Mucosa of gallbladder (tissue), 1 donor: ENCODE measurements at places on chromosomes 3 and 15.

DNA sequence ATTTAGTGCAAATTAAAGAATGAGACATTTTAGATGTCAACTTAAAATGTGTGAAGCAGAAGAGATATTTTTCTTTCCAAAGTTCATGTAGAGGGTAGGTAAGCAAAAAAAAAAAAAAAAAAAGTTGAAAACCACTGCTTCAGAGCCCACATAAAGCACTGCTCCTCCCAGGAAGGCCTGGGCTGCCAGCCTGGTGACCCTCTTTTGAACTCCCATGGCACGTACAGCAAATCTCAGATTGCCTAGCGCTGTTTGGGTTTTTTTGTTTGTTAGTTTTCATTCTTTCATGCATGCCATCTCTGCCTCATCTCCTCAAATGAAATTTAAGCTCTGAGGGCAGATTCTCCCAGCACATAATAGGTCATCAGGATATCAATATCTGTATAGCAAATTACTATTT, 120.1 kb downstream of the SRGAP3 start:
- DNase-seq = no peak

DNA sequence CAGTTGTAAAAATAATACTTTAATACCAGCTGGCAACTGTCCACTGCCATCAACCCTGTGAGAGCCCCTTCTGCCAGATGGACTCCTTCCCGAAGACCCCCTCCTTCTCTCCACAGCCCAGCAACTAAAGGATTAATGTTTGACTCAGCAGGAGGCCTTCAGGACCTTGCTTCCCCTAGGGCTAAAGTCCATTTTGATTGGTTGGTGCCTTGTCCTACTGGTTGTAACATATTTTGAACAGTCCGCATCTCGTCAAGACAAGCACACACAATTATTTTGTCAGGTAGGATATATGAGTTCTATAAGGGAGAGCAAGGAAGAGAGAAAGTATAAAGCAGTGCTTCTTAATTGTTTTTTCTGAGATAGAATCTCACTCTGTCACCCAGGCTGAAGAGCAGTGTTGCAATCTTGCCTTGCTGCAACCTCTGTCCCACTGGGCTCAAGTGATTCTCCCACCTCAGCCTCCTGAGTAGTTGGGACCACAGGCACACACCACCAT, 18.6 kb downstream of the ACOX2 start:
- DNase-seq = no peak

DNA sequence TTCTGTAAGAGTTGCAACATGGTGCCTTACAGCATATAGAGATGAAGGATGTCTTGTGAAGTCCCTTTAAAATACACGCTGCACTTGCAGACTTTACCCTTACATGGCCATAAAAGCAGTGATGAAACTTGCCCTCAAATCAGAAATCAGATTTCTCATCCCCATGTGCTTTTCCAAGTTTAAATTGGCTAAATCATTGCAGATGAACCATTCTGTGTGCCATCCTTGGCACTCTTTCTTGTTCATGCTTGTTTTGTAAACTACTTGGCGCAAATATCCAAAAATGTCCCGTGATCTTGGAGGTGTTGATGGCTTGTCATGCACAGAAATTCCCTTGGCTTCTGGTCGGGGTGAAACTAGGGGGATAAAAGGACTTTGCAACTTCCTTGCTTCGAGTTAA, 135.7 kb downstream of the LRIG1 start:
- DNase-seq = no peak

GRCh38 chr3:156017352-156018030, 102.9 kb upstream of the KCNAB1 start:
- DNase-seq = no peak

- DNase-seq = no peak
Observed at GRCh38 chr15:85541744-85542143, 161.3 kb downstream of the AKAP13 start.

DNA sequence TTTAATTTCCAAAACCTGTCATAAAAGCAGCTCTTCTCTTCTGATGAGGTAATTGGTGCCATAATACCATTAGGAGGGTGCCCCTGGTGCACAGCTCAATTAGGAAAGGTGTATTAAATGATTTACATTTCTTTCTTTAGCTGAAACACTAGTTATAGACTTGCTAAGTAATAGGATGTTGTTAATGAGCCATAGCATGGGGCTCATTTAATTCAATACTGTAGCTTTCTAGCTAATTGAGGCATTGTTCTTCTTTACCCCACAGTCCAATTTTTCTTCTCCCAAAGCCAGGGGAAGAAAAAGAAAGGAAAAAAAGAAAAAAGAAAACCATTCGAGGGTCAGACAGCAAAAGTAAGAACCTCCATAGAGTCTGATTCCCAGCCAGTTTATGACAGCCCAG, 164.0 kb upstream of the HES1 start:
- DNase-seq = no peak

DNA sequence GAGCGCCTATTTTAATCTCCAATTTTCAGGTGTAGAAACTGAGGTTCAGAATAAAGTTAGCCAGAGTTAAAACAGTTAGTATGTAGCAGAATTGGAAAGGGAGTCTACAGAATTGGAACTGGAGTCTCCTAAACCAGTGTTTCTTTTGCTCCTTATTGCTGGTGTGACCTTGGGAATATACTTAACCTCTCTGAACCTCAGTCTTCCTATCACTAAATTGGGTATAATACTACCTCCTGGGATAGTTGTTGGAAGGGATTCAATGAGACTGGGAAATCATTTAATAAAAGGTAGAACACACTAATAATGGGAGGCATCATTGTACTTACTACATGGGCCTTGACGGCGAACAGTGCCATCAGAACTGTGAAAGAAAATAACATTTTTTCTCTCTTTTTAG, 55.1 kb downstream of the LPP start:
- DNase-seq = no peak

- DNase-seq = no peak
Observed at GRCh38 chr3:153958635-153959595, 162.3 kb upstream of the ARHGEF26 start.

DNA sequence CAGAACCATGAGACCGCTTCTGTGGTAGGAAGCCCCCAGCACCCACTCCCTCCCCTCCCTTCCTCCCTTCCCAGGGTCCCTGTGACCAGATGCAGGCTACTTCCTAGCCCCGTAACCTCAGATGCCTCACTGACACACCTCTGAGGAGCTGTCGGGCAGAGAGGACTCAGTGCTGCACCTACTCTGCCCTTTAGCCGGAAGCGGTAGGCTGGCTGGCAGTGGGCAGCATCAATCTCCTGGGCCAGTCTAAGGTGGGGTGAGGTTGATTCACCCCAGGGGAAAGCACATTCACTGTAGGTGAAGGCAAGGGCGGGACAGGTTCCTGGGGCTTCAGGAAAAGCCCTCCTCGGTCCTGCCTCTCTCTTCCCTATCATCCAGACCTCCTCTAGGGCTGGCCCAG, 19.1 kb downstream of the CSRNP1 start:
- no peak for DNase-seq

GRCh38 chr3:131547585-131547984, 44.8 kb upstream of the MRPL3 start:
- DNase-seq = no peak

- peak; percentile 14 for DNase-seq
Observed at GRCh38 chr3:42376344-42376798, 34.0 kb downstream of the LYZL4 start.

DNA sequence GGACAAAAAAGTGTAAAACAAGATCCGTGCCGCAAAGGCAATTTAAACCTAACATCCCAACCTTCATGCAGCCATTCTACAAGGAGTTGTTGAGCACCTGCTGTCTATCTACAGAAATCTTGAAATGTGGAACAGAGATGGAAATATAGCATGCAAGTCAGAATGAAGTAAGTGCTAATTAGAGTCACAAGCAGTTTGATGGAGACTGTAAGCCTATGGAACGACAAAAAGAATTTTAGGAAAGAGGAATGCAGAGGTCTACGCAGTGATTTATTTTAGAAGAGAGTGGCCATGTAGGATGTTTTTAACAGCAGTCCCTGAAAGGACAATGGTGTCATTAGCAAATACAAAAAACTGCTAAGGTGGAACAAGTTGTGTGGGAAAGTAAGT, 851 bp upstream of the DCBLD2 start:
- no peak for DNase-seq

DNA sequence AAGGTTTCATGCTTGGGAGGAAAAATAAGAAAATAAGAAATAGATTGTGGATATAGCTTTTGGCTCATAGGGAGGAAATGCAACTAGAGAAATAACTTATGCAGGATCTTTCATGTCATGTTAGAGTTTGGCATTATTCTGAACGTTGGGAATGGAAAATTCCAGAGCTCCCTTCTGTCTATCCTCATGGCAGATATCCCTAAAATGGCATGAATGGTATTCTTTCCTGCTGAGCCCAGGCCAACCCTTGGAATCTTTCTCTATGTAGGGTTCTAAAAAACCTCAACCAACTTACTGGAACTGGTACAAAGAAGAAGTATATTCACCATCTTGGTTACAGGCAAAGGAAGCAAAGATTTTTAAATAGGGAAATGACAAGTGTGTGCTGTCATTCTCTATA, 212.5 kb downstream of the CHST2 start:
- DNase-seq = no peak

- no peak for DNase-seq
Observed at GRCh38 chr15:71775856-71776255, 34.5 kb upstream of the NR2E3 start.

DNA sequence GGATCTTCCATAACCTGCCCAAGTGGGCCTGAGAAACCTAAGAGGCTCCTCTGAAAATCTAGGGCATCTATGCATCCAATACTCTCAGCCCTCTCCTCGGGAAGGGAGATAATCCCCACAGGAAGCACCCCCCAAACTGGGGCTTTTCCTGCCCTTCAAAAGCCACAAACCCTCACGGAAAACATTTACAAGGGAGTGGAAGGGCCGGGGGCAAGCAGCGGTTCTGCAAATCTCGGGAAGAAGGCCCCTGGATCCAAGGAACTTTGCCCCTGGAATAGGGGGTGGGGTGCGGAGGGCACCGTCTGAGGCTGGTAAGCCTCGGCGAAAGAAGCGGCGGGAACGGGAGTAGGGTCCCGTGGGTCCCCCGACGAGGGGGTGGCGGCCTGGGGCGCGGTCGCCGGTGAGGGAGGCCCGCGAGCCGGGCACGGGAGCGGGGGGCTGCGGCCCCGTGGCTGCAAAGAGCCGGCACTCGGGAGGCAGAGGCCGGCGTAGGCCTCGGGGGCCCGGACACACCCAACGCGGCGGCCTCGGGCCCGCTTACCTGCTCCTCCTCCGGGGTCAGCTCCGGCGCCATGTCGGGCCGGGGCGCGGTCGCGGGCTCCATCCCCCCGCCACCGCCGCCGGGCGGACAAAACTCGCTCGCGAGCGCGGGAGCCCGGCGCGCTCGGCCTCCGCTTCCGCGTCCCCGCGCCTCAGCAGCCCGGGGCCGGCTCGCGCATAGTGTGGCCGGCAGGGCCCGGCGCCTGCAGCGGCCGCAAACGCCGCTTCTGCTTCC, 755 bp downstream of the PTPN9 start:
- DNase-seq = no peak

GRCh38 chr3:151722856-151723255, 10.9 kb upstream of the AADACL2 start:
- no peak for DNase-seq

DNA sequence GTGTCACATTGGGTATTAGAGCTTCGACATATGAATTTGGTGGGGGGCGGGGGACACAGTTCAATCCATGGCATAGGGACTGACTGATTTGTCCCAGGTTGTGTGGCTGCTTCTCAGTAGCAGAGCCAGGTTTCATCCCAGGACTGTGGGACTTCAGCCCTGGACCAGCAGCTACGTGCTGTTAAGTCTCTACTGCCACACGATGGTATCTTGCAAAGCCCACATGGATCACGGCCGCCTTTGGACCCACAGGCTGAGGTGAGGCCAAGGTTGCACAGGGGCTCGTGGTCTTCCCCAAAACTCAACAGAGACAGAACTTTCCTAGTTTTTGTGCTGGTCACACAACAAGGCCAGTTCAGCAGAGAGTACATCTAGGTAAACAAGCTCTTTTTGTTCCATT, 97.4 kb downstream of the LRRK1 start:
- DNase-seq = peak; percentile 6

GRCh38 chr3:3918763-3919162, 119.5 kb downstream of the LRRN1 start:
- no peak for DNase-seq

DNA sequence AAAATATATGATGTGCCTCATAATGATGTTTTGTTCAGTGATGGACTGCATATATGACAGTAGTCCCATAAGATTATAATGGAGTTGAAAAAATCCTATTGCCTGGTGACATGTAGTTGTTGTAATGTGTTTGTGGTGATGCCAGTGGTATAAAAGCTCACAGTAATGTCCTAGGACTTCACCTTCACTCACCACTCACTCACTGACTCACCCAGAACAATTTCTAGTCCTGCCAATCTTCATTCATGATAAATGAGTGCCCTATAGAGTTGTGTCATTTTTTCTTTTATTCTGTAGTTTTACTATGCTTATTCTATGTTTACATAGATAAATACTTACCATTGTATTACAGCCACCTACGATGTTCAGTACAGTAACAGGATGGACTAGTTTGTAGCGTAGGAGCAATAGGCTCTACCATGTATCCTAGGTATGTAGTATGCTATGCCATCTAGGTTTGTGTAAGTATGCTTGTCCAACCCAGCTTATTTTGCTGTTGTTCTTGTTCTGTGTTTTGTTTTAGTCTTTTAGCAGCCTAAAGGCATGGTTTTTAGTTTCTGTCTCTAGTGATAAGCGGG, 88.5 kb upstream of the LRRFIP2 start:
- DNase-seq = no peak
